Activated T-cell treated with anti-CD3 and anti-CD28 coated beads, Interleukin-2, amount 50 U/mL, for 48 hours (primary cell): ENCODE measurements at places on chromosomes 1 and 21.
A peak's percentile ranks its signal among the peaks of the same experiment; 100 is the strongest.

- DNase-seq, result peak; percentile 68
Observed at GRCh38 chr1:7549277-7550161, 221.6 kb upstream of the VAMP3 start.

- no peak for DNase-seq
Observed at GRCh38 chr1:150484861-150485260, 2.4 kb upstream of the TARS2 start.

DNA sequence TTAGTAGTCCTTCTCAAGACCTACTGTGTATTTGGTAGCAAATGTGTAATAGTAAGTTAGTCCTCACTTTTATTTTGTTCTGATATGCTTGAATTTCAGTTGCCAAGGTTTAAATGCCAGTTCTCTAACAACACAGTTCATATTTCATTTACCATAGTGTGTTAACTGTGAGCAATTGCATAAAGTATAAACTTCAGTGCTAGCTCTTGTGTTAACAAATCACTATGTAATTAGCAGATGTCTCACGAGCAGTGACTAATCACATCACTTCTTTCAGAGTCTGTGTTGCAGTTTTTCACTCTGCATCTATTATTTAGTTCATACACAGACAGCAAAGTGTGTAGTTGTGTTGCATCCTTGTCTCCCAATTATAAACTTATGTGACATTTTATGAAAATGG, 47.8 kb downstream of the ZMYM4 start:
- no peak for DNase-seq

DNA sequence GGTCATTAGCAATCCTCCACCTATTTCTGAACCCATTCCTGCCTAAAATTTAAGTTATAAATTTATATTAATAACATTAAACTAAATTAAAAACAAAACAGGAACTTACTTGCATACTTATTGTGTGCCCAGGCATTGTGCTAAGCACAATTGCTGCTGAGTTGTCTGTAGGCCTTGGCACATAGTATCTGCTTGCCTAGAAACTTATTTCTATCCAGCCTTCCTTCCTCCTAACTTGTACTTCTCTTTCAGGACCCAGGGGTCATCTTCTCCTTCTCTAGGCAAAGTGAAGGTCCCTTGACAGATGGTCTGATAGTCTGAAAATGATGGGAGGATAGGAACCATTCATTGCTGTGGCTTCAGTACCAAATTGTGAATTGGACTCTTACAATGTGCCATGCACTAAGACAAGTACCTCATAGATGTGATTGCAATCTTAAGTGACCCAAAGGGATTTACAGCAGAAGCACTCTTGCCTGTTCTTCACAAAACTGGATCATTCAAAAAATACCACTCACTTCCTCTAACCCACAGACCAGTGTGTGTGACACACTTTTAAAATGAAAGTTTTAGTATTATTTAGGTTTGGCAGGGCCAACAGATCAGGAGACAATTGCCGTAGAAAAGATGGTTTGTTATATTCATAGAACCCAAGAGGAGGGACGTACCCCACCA, 10.3 kb upstream of the CD101 start:
- no peak for DNase-seq

- DNase-seq, result no peak
Observed at GRCh38 chr1:67261680-67262079, 46.0 kb upstream of the IL12RB2 start.

- DNase-seq, result no peak
Observed at GRCh38 chr1:152035539-152036266, 1.1 kb downstream of the S100A11 start.

DNA sequence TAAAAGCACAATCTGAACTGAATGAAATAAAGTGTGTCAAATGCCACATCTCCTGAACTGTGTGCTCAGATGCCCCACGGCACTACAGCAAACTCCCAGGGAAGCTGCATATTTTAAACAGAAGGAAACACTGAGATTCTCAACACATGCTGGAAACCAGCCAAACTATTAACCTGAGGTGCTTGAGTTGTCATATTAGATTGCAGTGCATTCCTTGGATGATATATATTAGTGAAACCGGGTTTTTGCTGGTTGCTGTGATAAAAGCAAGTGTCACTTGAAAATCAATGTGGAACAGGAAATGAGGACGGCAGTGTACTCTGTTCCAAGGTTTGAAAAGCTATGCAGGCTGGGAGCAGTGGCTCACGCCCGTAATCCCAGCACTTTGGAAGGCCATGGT, 8.7 kb downstream of the SYNJ1 start:
- no peak for DNase-seq
